ENCODE measurements at places on chromosomes 11 and 22.

DNA sequence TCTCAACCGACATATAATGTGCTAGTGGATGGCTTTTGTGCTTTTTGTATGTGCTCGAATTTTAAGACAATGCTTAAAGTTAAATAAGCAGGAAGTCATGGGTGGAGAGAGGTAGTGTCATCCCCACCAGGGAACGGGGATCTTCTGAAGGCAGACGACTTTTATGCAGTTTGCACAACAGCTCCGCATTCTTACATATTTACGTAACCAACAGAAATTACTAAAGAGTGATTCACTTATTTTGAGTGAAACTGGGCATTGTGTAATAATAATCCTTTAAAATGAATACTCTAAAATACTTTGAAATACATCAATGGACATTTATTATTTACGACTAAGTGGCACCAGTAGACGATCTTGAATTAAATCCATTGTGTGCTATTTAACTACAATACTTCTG lies 305.1 kb downstream of the CNTN5 start:
- no peak for DNase-seq

DNA sequence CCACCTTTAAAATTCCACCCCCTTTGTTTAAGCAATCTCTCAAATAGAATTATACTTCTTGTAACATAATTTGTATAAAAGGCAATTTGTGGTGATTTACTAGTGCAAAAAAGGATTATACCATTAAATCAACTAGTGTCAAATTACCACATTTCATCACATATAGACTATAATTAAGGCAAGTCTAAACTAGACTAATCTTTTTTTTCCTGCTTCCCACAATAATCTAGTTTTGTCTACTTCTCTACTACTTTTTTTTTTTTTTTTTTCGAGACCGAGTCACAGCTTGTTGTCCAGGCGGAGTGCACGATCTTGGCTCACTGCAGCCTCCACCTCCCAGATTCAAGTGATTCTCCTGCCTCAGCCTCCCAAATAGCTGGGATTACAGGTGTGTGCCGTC lies 36.1 kb upstream of the FZD4 start:
- no peak for DNase-seq

DNA sequence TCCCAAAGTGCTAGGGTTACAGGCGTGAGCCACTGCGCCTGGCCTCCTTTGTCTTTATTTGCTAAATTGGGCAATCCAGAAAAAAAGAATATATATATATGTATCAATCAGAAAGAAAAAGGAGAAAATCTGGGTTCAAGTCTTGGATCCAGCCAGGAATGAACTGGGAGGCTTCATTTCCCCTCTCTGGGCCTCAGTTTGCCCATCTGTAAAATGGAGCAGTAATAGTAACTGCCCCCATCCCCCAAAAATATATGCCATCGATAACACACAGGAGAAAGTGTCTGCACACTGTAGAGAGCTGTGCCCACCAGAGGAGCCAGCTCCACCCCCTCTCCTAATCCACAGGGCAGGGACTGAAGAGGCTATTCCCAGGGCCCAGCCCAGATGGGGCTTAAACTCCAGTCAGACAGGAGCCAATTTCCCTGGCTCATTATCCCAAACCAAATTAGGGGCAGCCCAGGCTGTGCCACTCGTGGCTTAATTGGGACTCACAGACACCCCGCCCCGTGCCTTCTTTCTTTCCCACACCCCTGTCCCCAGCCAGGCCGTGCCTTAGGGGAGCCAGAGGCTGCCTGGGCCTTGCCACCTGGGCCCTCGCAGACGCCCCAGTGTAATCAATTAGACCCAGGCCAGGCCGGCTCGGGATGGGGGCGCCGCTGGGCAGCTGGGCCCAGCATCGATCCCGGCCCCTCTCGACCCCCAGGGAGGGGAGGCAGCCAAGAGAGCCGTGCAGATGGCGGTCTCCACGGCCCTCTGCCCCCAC lies 171.5 kb downstream of the MN1 start:
- DNase-seq = no peak

DNA sequence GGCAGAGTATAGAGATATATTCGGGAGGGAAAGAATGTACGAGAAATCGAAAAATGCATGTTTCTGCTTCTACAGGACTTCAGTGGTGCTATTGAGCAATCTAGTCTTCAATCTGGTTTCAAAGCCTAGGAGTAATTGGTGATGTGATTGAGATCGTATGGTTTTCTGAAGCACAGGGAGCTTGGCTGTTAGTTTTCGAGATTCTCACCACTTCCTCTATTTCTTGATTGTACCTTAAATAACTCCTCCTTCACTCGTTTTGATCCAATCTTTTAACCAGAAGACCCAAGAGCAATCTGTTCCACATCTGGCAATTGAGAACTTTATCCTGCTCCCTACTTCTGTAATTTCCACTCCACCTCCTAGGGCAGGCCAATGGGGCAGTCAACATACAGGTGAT lies 518 bp downstream of the CCDC179 start:
- DNase-seq = no peak
